Activated naive CD4-positive, alpha-beta T cell treated with anti-CD3 and anti-CD28 coated beads for 36 hours (primary cell): ENCODE measurements at places on chromosomes 3 and 15. TPM values are rescaled to one million over a fixed set of nuclear protein-coding genes. Genes with fewer than 3 reads are reported as not detected.
A peak's percentile ranks its signal among the peaks of the same experiment; 100 is the strongest.

DNA sequence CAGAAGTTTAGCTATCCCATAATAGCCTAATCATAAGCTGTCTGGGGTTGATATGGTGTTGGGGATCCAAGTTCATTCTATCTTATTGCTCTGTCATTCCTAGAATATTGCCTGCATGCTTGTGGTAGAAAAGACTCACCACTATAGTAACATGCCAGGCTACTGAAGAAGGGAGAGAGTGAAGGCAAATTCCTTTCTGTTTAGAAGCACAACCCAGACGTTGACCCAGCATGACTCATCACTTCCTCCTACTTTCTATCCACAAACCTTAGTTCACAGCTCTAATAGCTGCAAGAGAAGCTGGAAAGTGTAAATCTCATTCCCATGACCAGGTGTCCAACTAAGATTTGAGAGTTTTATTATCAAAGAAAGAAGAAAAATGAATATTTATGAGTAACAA is 57.8 kb upstream of the NMD3 start:
- H3K27me3 ChIP-seq: no peaks in the 10 kb centered on the region
- H3K4me3 ChIP-seq: no peak overlapping the region
- no peak overlapping the region for H3K27ac ChIP-seq

MST1 gene
- 13.1 TPM for total RNA-seq

DNA sequence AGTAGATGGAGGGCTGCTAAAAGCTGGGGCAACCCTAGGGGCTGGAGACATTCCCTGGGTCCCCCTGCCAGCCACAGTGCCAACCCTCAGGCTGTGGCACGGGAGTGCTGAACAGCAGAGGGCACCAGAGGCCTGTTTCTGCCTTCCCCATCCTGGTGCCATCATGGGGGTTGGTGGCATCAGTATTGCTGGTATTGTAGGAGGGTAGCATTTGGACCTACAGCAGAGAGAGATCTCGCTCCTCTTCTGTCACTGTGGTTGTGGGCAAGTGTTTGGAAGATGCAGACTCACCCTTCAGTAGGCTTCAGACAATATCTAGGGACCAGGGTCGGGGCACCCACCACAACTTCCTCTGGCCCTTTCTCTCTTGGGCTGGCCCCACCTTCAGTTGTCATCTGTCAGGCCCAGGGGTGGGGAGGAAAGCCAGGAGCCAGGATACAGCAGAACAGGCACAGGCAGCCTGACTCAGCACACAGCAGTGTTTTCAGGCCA is 123.5 kb downstream of the RPLP1 start:
- peak overlapping the region; percentile 17 for H3K27ac ChIP-seq
- no peaks in the 10 kb centered on the region for H3K27me3 ChIP-seq
- H3K4me1 ChIP-seq: peaks cover 30% of the 10 kb centered on the region
- peak; percentile 82 for DNase-seq

DNA sequence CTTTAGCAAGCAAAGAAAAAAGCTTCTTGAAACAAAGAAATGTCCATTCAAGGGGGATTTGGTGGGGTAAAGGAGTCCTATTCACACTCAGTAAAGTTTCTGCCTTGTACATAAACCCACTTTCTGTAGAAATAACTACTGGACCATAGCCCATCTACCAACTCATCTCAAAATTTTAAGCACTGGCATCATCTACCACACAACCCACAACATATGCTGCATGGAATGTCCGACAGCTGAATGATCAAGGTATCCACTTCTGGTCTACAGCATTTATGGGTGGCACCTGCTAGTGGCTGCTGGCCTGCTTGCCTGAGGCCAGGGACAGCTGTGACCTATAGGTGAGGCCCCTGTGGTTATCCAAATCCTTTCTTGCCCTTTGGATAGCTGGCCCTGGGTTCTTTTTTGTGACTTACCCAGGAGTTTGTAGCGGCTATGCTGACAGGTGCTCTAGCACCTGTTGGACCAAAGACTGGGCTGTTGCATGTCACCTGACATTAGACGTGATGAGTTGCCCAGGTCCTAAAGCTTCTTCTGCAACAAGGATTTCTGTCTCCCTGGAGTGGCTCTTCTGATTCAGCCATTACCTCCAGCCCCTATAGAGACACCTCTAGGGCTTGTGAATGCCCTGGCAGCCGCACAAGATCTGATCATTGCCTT is 19.2 kb upstream of the MEF2A start:
- no peak overlapping the region for H3K27ac ChIP-seq
- peaks cover 6% of the 10 kb centered on the region for H3K4me1 ChIP-seq
- no peaks in the 10 kb centered on the region for H3K36me3 ChIP-seq
- no peaks in the 10 kb centered on the region for H3K27me3 ChIP-seq
- no peak overlapping the region for H3K4me3 ChIP-seq

GRCh38 chr15:45377609-45378148 is 665 bp downstream of the GATM start:
- H3K4me1 ChIP-seq: peaks cover 9% of the 10 kb centered on the region
- peaks cover 39% of the 10 kb centered on the region for H3K27me3 ChIP-seq
- no peak overlapping the region for H3K27ac ChIP-seq
- peak overlapping the region; percentile 74 for H3K4me3 ChIP-seq
- no peaks in the 10 kb centered on the region for H3K36me3 ChIP-seq

- peak; percentile 61 for DNase-seq
- H3K4me3 ChIP-seq: no peak overlapping the region
- H3K27ac ChIP-seq: no peak overlapping the region
- H3K36me3 ChIP-seq: no peaks in the 10 kb centered on the region
- H3K4me1 ChIP-seq: no peaks in the 10 kb centered on the region
Measured at GRCh38 chr3:130539005-130539404, 22.0 kb downstream of the COL6A6 start.

GRCh38 chr3:26237036-26237682 is 385.4 kb upstream of the LRRC3B start:
- DNase-seq: no peak
- H3K36me3 ChIP-seq: no peaks in the 10 kb centered on the region
- H3K4me3 ChIP-seq: no peak overlapping the region
- H3K27me3 ChIP-seq: no peaks in the 10 kb centered on the region
- H3K27ac ChIP-seq: no peak overlapping the region

ANKRD63 gene
- total RNA-seq: not detected

GOLGA6A gene
- 0.84 TPM for total RNA-seq

ITPR1 gene
- 38.5 TPM for total RNA-seq

- DNase-seq: no peak
- peaks cover 2% of the 10 kb centered on the region for H3K27me3 ChIP-seq
- no peak overlapping the region for H3K4me3 ChIP-seq
- peaks cover 3% of the 10 kb centered on the region for H3K4me1 ChIP-seq
Measured at GRCh38 chr3:194265996-194266964, 84.8 kb downstream of the CPN2 start.

DNA sequence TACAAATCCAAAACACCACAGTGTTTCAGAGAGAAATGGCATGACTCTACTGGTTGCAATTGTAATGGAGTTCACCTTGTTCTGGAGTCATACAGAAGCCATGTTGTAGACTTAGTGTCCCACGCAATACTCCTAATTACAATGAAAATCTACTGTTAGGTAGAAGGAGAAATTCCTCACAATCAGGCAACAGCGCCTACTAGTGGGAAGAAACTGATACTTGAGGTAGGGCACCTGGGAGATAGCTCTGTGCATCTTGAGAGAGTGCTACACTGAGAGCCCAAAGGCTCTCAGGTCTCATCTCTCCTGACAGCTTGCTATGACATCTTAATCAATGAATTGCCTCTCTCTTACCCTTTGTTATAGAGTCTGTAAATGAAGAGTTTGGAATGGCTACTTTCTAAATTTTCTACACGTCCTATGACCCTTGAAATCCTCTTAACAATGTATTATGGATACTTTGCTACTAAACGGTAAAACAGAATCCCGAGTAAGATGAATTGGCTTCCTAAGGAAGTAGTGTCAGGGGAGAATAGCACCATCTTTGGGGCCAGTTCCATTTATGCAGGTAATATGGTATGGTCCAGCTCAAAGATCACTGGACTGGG is 422.7 kb upstream of the TPRG1 start:
- no peaks in the 10 kb centered on the region for H3K36me3 ChIP-seq
- peak; percentile 66 for DNase-seq
- no peaks in the 10 kb centered on the region for H3K27me3 ChIP-seq
- no peak overlapping the region for H3K27ac ChIP-seq

IL5RA gene
- not detected for total RNA-seq

DNA sequence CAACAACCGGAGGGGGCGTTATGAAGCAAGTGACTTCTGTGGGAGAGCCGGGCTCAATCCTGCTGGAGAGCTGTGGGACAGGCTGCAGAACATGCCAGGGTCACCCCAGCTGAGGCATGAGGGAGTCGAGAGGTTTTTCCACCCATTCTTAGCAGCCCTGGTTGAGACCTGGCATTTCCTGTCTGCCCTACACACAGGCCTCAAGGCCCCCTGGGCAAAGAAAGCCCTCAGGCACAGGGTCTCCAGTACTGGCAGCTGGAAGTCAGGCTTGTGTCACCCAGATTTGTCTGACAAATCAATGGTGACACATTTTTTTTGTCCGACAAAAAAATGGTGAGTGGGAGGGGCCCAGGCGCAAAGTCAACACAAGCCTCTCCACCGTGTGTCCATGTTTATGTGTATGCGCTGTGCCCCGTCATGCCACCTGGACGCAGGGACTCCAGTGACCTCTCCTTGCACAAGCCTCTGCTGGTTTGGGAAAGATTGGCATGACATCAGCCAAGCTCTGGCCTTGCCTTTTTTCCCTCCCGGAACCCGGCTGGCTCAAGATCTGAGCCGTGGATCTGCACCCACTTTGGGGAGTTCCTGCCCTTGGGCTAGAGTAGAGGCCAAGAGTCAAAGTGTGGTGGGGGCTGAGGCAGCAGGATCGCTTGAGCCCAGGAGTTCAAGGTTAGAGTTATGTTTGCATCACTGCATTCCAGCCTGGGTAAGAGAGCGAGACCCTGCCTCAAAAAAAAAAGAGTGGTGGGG is 20.8 kb upstream of the ALAS1 start:
- H3K4me1 ChIP-seq: no peaks in the 10 kb centered on the region
- no peaks in the 10 kb centered on the region for H3K27me3 ChIP-seq
- no peak overlapping the region for H3K4me3 ChIP-seq
- H3K27ac ChIP-seq: no peak overlapping the region
- DNase-seq: no peak
- H3K36me3 ChIP-seq: no peaks in the 10 kb centered on the region

DNA sequence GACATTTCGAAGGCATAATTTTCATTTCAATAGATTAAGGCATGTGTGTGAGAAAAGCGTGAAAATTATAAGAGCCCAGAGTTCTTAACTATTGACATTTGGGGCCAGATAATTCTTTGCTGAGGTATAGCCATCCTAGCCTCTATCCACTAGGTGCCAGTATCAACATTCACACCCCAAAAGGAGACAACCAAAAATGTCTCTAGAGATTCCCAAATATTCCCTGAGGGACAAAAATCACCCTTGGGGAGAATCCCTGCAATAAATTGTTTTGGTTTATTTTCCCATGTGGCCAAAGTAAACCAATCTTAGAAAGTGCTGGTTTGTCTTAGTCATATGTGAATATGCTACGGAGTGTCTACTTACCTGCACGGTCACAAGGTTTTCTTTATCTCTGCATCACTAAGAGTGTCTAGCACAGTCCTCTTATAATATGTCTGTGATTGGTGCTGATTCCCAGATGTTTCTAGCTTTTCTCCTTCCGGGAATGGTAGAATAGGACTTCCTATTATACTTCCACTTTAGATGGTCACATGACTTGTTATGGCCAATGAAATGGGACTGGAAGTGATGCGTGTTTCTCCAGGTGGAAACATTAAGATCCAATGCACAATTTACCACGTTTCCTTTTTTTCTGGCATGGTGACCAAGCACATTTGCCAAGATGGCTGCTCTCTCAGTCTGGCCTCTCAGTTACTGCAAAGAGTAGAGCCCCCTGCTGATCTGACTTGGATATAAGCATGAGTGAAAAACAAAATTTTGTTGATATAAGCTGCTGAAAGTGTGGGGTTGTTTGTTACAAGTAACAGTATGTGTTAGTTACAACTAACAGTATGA is 8.0 kb upstream of the KBTBD8 start:
- no peaks in the 10 kb centered on the region for H3K4me1 ChIP-seq
- peaks cover 2% of the 10 kb centered on the region for H3K27me3 ChIP-seq
- no peak overlapping the region for H3K27ac ChIP-seq
- H3K4me3 ChIP-seq: no peak overlapping the region
- DNase-seq: no peak

CD200R1 gene
- 1.1 TPM for total RNA-seq

DNA sequence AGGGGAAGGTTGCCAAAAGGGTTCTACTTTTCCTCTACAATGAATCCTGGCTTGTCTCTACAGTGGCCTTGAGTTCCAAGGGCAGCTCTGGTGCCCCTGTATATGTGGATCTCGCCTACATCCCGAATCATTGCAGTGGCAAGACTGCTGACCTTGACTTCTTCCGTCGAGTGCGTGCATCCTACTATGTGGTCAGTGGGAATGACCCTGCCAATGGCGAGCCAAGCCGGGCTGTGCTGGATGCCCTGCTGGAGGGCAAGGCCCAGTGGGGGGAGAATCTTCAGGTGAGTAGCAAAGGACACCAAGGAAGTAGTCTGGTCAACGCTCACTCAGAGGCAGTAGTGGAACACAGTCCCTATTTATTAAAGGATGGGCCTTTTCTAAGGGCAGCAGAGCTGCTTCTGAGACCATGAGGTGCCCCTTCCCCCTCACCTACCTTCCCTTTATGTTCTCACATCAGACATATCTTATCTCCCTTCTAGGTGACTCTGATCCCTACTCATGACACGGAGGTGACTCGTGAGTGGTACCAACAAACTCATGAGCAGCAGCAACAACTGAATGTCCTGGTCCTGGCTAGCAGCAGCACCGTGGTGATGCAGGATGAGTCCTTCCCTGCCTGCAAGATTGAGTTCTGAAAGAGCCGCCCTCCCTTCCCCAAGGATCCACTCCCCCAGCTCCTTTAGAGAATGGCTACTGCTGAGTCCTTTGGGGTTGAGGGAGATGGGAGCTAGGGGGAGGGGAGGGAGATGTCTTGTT is 12.4 kb downstream of the MAP1A start:
- no peak overlapping the region for H3K27ac ChIP-seq
- H3K4me3 ChIP-seq: no peak overlapping the region
- H3K27me3 ChIP-seq: no peaks in the 10 kb centered on the region
- no peak for DNase-seq
- peaks cover 7% of the 10 kb centered on the region for H3K4me1 ChIP-seq

CPLX3 gene
- not detected for total RNA-seq

- no peaks in the 10 kb centered on the region for H3K4me1 ChIP-seq
- peaks cover 15% of the 10 kb centered on the region for H3K27me3 ChIP-seq
Measured at GRCh38 chr15:81092559-81092902, 41.5 kb upstream of the CFAP161 start.

GRCh38 chr15:76994001-76994400 is 925 bp upstream of the PSTPIP1 start:
- DNase-seq: peak; percentile 84
- peaks cover 6% of the 10 kb centered on the region for H3K36me3 ChIP-seq
- peak overlapping the region; percentile 84 for H3K4me3 ChIP-seq
- peaks cover 55% of the 10 kb centered on the region for H3K4me1 ChIP-seq

SMAD6 gene
- not detected for total RNA-seq

MYRIP gene
- total RNA-seq: not detected

DNA sequence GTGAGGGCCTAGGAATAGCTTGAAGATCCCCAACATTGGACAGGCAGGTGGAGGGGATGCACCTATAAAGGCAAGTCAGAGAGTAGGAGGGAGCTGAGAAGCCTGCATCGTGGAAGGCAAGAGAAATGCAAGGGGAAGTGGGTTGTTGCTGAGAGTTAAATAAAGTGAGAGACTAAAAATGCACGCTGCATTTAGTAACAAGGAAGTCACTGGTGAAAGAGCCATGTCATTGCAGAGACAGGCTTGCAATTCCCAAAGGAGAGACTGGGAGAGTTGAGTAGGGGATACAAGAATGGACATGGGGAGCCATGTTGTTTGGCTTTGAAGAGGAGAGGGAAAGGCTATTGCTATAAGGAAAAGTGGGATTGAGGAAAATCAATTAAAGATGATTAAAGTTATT is 77.0 kb upstream of the HEG1 start:
- no peak for DNase-seq
- H3K36me3 ChIP-seq: no peaks in the 10 kb centered on the region
- no peak overlapping the region for H3K27ac ChIP-seq
- peaks cover 20% of the 10 kb centered on the region for H3K4me1 ChIP-seq

SH2D7 gene
- not detected for total RNA-seq

TRANK1 gene
- total RNA-seq: 11.0 TPM

GRIP2 gene
- total RNA-seq: not detected

ZNF660 gene
- 0.48 TPM for total RNA-seq
